ENCODE measurements at places on chromosomes 1 and 21.

DNA sequence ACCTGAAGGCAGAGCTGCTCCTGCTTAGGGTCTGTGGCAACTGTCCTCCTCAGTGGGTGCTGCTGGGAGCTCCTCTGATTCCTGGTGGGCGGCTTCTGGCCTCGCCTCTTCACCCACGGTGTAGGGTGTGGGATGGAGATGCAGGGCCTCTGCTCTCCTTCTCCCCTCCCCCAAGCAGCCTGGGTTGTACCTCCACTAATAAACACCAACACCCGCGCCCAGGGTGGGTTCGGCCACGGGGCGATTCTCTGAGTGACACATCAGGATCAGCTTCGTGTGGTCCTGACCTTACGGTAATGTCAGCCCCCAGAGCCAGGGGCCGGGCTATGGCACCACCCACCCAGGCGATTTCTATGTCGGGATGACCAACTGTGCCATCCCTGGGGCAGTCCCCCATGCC lies 23.7 kb downstream of the KRTAP10-1 start:
- DNase-seq, result no peak

DNA sequence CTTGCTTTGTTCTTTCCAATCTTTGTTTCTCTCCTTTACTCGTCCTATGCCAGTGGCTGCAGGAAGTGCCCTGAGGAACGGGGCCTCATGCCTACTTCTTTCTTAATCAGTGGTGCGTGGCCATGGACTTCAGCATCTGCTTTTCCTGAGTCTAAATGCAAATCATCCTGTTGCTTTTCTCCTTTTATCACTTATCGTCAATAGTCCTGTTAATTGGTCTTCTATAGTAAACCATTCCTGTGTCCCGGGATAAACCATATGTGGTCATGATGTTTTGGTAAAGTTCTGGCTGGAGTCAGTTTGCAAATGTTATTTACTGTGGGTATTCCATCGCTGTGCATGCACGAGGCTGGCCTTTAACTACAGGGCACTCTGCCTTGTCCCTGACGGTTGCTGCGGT lies 47.5 kb downstream of the AGPAT3 start:
- no peak for DNase-seq

- no peak for DNase-seq
These were observed 24.8 kb downstream of the JAK1 start for GRCh38 chr1:64941461-64942117.

GRCh38 chr21:27129215-27129614 lies 162.3 kb upstream of the ADAMTS5 start:
- no peak for DNase-seq

GRCh38 chr1:79792219-79792930 lies 785.8 kb upstream of the ADGRL4 start:
- no peak for DNase-seq

DNA sequence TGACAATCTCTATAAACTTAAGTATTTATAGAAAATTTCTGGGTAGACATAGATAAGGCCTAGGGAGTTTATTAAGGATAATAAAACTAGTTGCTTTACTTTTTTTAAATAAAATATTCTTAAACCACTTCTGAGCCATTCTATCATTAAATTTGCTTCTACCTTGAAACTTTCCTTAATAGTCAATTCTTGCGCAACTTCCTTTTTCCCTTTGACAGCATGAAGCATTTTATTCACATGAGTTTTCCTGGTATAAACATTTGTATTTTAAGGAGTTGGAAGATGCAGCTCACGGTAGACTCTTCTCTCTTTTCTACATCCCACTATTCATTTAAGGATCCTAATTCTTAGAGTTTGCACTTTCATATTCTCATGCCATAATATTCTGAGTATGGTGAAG lies 75.8 kb upstream of the DPH5 start:
- DNase-seq, result no peak

DNA sequence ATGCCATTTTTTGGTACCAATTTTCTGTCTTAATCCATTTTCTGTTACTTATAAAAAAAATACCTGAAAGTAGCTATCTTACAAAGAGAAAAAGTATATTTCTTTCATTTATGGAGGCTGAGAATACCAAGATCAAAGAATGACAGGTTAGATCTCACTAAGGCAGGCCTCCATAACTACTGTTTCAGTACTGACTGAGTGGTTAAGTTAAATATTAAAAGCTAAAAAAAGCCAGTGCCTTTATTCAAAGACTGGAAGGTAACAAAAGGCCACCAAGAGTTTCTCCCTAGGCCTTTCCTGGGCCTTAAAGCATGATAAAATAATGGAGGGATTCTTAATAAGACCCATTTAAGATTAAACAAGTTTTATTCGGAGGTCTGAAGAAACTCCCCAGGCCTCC lies 687.7 kb upstream of the ADGRL4 start:
- no peak for DNase-seq

GRCh38 chr1:243469497-243469896 lies 213.7 kb downstream of the SDCCAG8 start:
- no peak for DNase-seq

GRCh38 chr21:38173276-38174035 lies 83.3 kb upstream of the KCNJ15 start:
- DNase-seq, result no peak

GRCh38 chr21:38797470-38797869 lies 8.3 kb upstream of the ETS2 start:
- no peak for DNase-seq

- DNase-seq, result no peak
These were observed 2.0 kb upstream of the TRNP1 start for GRCh38 chr1:26991310-26992116.

DNA sequence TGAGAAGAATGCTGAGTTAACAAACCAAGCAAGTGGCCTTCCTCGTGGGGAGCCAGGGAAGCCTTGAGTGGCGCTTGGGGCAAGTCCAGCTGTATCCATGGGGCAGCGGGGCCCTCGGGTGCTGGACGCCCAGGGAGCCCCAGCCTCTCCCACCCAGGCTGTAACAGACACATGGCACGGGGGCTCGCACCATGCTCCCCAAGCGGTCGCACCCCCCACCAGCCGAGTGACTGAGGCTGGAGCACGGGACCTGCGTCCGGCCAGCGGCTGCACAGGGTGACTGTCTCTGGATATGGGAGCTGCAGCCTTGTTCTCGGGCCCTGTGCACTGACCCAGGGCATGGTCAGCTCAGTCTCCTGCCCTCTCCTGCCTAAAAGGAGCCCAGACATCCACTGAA lies 53.9 kb upstream of the ACTRT2 start:
- no peak for DNase-seq

DNA sequence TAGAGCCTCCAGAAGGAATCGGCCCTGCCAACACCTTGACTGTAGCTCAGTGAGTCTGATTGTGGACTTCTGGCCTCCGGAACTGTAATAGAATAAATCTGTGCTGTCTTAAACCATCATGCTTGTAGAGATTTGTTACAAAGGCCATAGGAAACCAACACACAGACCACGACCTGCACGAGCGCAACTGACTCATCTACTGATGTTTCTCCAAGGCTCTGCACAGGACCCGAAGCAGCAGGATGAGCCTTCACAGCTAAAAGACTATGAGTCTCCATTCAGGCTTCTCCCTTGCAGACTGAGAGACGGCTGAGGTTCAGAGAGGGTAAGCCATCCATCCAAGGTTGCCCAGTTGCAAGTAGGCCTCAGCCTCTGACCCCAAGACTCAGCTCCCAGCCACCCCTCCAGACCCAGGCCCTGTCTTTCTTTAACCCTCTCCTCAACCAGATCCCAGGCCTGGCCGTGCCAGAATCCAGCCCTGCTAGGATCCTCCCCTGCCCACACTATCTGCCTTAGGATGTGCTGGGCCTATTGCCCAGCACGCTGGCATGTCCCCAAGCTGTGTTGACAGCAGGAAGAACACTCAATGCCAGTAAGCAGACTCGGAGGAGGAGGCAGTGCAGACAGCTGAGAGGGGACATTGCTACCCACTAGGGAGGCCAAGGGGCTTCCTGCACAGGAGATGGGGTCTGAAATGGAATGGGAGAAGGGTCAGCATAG lies 109.0 kb downstream of the HMGB4 start:
- no peak for DNase-seq

GRCh38 chr1:221530791-221531190 lies 211.1 kb downstream of the DUSP10 start:
- no peak for DNase-seq

DNA sequence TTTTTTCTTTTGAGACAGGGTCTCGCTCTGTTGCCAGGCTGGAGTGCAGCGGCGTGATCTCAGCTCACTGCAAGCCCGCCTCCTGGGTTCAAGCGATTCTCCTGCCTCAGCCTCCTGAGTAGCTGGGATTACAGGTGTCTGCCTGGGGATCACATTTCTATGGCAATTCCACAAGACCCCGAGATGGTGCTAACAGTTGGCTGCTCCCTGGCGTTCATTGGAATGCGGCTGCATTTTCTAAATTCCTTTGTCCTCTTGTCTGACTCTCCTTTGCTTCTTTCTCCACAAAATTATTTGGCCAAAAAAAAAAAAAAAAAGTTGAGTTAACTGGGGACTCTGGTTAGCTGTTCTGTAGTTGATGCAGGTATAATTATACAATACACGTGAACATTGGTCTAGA lies 176.4 kb downstream of the ETS2 start:
- no peak for DNase-seq

DNA sequence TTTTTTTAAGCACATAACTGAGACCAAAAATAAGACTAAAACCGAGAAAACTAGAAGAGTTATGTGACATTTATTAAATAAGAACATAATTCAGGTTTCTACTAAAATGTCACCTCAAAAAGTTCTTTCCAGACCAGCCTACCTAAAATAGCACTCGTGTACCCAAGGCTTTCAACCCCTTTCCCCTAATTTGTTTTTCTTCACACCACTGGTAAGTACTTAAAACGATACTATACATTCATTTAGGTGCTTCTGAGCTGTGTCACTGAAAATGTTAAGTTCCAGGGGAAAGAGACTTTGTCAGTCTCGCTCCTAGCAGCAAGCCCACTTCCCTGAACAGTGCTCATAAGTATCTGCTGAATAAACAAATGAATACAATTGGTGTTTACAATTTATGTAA lies 6.8 kb downstream of the RRAGC start:
- DNase-seq, result no peak

DNA sequence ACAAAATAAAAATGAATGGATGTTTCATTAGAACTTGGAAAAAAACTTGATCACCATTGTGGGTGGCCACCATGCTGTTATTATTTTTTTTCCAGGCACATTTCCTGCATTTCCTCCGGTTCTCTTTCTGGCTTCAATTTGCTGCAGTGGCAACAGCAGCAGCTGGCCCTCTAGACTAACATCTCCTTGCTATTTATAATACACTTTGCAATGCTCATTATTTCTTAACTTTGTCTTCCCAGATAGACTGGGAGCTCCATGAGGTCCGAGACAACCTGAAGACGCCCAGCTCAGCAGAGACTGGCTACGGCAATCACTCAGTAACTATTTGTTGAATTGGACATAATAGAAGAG lies 53.4 kb upstream of the ATP5PO start:
- DNase-seq, result no peak

DNA sequence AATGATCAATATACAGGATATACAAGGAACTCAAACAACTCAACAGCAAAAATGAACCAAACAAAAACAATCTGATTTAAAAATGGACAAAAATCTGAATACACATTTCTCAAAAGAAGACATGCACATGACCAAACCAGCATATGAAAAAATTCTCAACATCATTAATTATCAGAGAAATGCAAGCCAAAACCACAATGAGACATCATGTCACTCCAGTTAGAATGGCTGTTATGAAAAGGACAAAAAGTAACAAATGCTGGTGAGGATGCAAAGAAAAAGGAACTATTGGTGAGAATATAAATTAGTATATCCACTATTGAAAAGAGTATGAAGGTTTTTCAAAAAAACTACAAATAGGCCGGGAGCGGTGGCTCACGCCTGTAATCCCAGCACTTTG lies 42.0 kb downstream of the FCRL3 start:
- no peak for DNase-seq

- no peak for DNase-seq
These were observed 457 bp downstream of the VAV3 start for GRCh38 chr1:107964336-107965109.

DNA sequence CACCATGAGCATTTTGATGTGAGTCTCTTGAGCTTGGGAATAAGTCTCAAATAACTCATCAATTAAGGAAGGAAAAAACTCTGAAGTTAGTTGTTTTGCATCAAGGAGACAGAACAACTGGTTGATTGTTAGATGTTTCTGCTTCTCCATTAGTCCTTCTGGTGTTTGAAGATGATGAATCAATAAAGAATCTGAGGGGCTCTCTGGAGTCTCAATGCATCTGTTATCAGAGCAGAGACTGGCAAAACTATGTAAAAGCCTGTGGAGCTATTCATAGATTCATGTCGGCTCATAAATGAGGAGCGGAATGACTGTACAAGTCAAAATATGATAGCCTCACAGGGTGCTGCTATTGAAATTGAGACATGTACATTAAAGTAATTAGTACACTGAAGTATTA lies 73.3 kb upstream of the ZC3H11B start:
- DNase-seq, result no peak

GRCh38 chr1:115604508-115604907 lies 37.3 kb upstream of the VANGL1 start:
- DNase-seq, result no peak

GRCh38 chr1:227844320-227845146 lies 29.1 kb downstream of the PRSS38 start:
- DNase-seq, result no peak

GRCh38 chr1:54121482-54122134 lies 31.2 kb downstream of the CDCP2 start:
- peak; percentile 32 for DNase-seq

GRCh38 chr1:81689531-81689941 lies 111.2 kb upstream of the ADGRL2 start:
- no peak for DNase-seq

DNA sequence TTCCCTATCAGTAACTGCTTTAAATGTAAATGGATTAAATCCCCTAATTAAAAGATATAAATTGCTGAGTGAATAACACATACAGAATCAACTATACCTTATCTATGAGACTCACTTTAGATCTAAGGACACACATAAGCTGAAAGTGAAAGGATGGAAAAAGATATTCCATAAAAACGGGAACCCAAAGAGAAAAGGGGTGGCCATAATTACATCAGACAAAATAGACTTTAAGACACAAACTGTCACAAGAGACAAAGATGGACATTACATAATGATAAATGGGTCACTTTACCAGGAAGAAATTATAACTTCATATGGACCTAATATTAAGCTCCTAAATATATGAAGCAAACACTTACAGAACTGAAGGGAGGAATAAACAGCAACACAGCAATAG lies 59.2 kb downstream of the SLC25A24 start:
- no peak for DNase-seq

GRCh38 chr1:6523566-6523965 lies 30.7 kb downstream of the NOL9 start:
- no peak for DNase-seq

- no peak for DNase-seq
These were observed 11.0 kb upstream of the RNU1-3 start for GRCh38 chr1:16677552-16678431.

- DNase-seq, result no peak
These were observed 7.5 kb downstream of the TMEM59 start for GRCh38 chr1:54045496-54045895.

GRCh38 chr1:218357211-218357892 lies 12.2 kb downstream of the TGFB2 start:
- DNase-seq, result no peak

- DNase-seq, result no peak
These were observed 61.2 kb downstream of the RGS4 start for GRCh38 chr1:163130225-163130856.

GRCh38 chr1:53430779-53431178 lies 28.4 kb upstream of the DMRTB1 start:
- DNase-seq, result no peak

- no peak for DNase-seq
These were observed 118.1 kb upstream of the POGK start for GRCh38 chr1:166721145-166721544.

- DNase-seq, result no peak
These were observed 106.1 kb downstream of the PRDM2 start for GRCh38 chr1:13806108-13806507.
